Tibial nerve (tissue), 4 donors: ENCODE measurements at places on chromosomes 4 and X.

- DNase-seq: no peak
Measured at GRCh38 chrX:35006361-35006760, 63.8 kb downstream of the FAM47B start.

- DNase-seq: no peak
Measured at GRCh38 chr4:186104890-186105646, 564 bp downstream of the FAM149A start.

GRCh38 chrX:3963980-3964379 lies 250.5 kb upstream of the PRKX start:
- no peak for DNase-seq

GRCh38 chr4:7429601-7430078 lies 5.1 kb downstream of the PSAPL1 start:
- DNase-seq: no peak

GRCh38 chrX:12174358-12174757 lies 36.1 kb downstream of the FRMPD4 start:
- no peak for DNase-seq

DNA sequence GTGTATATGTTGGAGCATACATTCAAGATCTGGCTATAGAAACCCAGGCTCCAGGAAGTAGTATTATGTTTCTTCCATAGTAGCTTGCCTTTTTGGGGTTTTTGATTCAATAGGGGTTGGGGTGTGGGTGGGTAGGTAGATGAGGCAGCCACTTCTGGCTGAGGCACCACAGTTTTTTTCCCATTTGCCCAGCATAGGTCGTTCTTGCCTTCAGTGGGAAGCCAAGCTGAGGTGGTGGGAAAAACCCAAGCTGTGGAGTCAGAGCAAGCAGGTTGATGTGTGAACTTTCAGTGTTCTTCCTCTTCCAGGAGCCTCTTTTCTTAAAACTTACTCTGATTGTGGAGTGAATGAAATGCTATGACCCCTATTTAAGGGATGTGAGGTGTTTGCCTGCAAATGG lies 67.0 kb upstream of the RPS6KA3 start:
- no peak for DNase-seq

DNA sequence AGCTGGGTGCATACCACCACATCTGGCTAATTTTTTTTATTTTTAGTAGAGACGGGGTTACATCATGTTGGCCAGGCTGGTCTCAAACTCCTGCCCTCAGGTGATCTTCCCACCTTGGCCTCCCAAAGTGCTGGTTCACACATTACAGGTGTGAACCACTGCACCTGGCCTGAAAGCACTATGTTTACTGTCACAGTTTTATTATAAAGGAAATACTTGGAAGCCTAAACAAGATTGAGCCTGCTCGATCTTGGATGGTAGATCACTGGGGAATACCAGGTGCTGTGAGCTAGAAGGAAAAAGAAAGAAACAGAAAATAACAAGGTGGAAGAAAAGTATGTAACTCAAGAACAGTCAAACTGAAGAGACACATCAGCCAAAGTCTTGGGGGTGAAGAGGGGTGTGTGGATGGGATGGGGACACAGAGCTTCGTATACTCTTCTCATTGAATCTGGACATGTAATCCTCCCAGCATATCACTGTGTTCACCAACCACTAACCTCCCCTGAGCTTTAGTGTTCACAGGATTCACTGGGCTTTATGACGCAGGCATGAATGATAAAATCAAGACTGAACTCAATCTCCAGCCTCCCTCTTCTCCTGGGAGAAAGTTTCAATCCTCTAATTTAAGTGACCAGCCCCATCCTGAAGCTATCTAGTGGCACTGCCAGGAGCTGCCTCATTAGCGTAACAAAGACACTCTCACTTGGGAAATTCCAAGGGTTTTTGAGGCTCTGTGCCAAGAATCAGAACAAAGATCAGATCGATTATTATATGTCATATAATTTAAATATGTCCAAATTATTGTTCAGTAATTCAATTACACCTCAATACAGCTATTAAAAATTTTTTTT lies 40.9 kb downstream of the PDS5A start:
- DNase-seq: no peak

DNA sequence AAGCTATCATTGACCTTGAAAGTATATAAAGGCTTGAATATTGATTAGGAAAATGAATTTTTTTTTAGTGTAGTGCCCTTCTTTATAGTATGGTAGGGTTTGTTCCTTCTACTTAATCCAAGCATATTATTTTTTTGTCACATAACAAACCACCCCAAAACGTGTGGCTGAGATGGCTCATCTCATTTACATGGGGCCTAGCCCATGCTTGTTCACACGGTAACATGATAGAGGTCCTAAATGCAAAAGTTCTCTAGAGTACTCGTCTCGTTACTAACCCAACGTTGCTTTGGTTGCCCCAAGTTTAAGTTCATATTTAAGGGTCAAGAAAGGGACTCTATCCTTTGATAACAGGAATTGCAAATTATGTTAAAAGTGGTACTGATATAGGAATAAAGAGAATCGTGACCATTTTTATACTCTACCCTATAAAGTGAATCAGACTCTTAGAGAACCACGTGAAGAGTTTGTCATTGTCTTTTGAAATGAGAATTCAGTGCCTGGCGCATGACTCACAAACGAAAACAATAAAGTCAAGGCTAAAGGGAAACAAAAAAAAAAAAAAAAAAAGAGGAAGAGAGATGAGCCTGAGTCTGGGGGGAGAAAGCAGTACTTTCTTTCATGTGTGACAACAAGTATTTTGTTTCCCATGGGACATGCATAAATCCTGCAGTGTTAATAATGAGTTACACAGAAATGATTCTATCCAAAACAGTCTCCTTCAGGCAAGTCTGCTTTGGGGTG lies 402.8 kb upstream of the NWD2 start:
- DNase-seq: no peak

GRCh38 chr4:169147191-169147590 lies 123.6 kb downstream of the SH3RF1 start:
- DNase-seq: no peak

GRCh38 chr4:111773858-111774257 lies 371.4 kb upstream of the FAM241A start:
- no peak for DNase-seq
